ENCODE measurements at places on chromosomes 6 and 20. TPM values are rescaled to one million over a fixed set of nuclear protein-coding genes. Genes with fewer than 3 reads are reported as not detected.

DNA sequence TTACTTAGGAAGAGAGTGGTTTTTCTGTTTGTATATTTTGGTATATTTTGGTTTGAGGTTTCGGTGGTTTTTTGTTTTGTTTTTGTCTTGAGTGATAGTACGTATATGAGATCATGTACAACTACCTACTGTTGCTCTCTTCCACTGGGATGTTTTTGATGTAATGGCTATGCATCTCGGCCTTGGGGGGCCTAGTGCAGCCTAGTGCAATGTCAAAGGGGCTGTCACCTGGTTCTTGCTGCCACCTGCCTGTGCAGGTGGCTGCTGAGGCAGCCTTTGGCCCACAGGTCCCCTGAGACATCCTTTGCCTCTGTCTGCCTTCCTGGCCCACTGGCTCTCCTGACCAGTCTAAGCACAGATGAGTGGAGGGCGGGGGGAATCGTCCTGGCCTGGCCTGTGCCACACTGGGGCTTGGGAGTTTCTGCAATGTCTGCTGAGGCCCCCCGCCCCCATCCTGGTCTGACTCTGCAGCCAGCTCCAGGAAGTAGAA lies 546.6 kb downstream of the CD83 start:
- no peaks in the 10 kb centered on the region for H3K4me1 ChIP-seq
- H3K36me3 ChIP-seq: no peaks in the 10 kb centered on the region
- H3K27me3 ChIP-seq: no peaks in the 10 kb centered on the region

DNA sequence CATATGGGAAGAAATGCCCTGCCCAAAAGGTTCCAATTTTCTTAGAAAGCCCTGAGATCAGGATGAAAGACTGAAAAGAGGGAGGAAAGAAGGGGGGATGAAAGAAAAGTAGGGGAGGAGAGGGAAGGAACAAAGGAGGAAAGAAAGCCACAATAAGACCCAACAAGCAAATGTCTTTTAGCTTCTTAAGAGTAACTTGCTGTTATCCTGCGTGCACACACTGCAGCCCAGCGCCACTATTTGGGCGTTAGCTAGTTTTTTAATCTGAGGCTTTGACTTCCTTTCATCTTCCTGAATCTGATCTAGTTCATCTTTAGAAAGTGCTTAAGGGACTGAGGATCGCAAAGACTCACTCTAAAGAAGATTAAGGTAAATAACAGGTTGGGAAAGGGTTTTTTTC lies 77.4 kb upstream of the HDDC2 start:
- no peak overlapping the region for H3K27ac ChIP-seq
- no peak for DNase-seq
- no peak overlapping the region for H3K4me3 ChIP-seq
- H3K27me3 ChIP-seq: peaks cover 25% of the 10 kb centered on the region
- H3K4me1 ChIP-seq: no peaks in the 10 kb centered on the region

GRCh38 chr20:15154070-15154469 lies 816.7 kb upstream of the FLRT3 start:
- DNase-seq: no peak
- no peak overlapping the region for H3K27ac ChIP-seq
- no peaks in the 10 kb centered on the region for H3K36me3 ChIP-seq
- H3K27me3 ChIP-seq: no peaks in the 10 kb centered on the region
- no peak overlapping the region for H3K4me3 ChIP-seq

TPMT gene
- total RNA-seq: 9.7 TPM

TFAP2B gene
- not detected for total RNA-seq

PTCRA gene
- not detected for total RNA-seq

DNA sequence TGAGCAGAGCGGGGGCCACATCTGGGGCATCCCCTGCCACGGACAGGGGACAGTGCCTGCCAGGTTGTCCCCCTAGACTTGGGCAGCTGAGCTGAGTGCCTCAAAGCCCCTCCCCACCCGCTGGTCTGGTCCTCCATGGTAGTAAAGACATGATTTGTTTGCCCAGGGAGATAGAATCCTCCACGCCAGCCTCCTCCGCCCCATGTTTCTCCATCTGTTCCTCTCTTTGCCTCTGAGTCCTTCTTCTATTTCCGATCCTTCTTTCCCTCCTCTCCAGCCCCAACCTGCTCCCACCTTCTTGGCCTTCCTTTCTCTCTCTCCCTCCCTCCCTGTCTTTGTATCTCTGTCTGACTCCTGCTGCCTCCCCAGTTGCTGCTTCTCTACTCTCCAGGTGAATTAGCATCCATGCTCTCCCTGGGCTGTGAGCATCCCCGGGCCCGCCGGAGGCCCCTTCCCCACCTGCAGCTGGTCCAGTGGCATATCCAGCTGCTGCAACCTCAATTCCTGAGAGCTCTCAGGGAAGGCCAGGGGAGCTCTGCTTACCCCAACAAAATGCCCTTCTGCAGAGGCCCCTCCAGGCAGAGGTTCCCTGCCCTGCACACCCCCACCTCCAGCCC lies 45.8 kb downstream of the CPNE5 start:
- H3K36me3 ChIP-seq: no peaks in the 10 kb centered on the region
- H3K27ac ChIP-seq: no peak overlapping the region
- no peak overlapping the region for H3K4me3 ChIP-seq
- no peaks in the 10 kb centered on the region for H3K27me3 ChIP-seq
- no peaks in the 10 kb centered on the region for H3K4me1 ChIP-seq

GRCh38 chr6:52207066-52207465 lies 20.9 kb downstream of the IL17A start:
- DNase-seq: no peak
- H3K4me3 ChIP-seq: no peak overlapping the region
- H3K36me3 ChIP-seq: no peaks in the 10 kb centered on the region
- H3K27me3 ChIP-seq: no peaks in the 10 kb centered on the region

GRCh38 chr6:17877196-17877894 lies 110.1 kb downstream of the KIF13A start:
- H3K4me1 ChIP-seq: no peaks in the 10 kb centered on the region
- no peak overlapping the region for H3K4me3 ChIP-seq
- DNase-seq: no peak
- H3K36me3 ChIP-seq: no peaks in the 10 kb centered on the region

DNA sequence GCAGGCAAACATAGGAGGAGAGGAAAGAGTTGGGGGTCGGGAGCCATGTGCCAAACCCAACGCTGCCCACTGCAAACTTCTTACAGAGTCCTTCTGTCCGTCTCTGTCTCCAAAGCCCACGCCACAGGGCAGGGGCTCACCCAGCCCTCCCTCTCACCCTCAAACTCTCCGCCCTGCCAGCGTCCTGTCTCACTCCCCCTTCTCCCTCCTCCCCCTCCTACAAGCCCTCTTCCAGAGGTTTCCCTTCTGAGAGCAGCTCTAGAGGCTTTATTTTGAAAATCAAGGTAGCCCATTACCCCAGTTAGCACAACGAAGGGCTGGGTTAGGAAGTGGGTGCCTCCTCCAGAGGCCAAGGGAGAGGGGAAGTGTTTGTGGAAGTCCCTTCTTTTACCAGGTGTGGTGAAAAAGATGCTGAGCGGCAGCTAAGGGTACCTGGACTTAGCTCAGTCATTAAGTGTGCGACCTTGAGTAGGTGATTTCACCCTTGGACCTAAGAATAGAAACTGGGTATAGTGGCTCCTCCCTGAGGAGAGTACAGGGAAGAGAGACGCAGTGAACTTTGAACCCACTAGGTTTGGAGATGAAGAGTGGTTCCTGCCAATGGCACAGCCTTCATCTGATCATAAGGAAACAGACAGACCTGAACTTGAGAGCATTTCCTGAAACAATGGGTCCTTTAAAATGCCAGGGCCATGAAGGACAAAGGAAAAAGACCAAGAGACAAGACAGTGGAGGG lies 123.8 kb downstream of the BANF2 start:
- DNase-seq: no peak
- H3K4me1 ChIP-seq: no peaks in the 10 kb centered on the region
- no peak overlapping the region for H3K27ac ChIP-seq
- no peaks in the 10 kb centered on the region for H3K27me3 ChIP-seq

All from Panc1 (cell line).